Activated naive CD4-positive, alpha-beta T cell treated with anti-CD3 and anti-CD28 coated beads, Interleukin-2, amount 10 ng/mL, durations not matched to agents 7 days and 5 days (primary cell): ENCODE measurements at places on chromosomes 3 and 15.

- no peaks in the 10 kb centered on the region for H3K4me1 ChIP-seq
- no peak for DNase-seq
- H3K27ac ChIP-seq = no peak overlapping the region
- no peak overlapping the region for H3K4me3 ChIP-seq
- no peaks in the 10 kb centered on the region for H3K27me3 ChIP-seq
- H3K36me3 ChIP-seq = no peaks in the 10 kb centered on the region
These were observed 8.1 kb downstream of the ITIH4 start for GRCh38 chr3:52822363-52822762.

GRCh38 chr3:129132097-129132866 is 10.7 kb upstream of the RAB43 start:
- peaks cover 53% of the 10 kb centered on the region for H3K36me3 ChIP-seq
- no peak overlapping the region for H3K4me3 ChIP-seq
- H3K27me3 ChIP-seq = no peaks in the 10 kb centered on the region
- no peak for DNase-seq

DNA sequence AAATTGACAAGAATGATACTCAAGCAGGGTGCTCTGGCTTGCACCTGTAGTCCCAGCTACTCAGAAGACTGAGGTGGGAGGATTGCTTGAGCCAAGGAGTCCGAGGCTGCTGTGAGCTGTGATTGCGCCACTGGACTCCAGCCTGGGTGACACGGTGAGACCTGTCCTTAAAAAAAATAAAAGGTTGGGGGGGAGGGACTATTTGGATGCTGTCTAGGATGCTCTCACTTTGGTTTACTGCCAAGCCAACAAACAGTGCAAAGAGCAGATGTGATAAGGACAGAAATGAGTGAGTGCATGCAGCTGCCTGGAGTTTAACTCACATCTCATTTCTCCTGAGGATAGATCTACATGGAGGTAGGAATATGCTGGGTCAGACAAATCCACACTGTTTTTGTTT is 130.0 kb downstream of the FRMD4B start:
- DNase-seq = no peak
- no peaks in the 10 kb centered on the region for H3K36me3 ChIP-seq
- H3K4me3 ChIP-seq = no peak overlapping the region
- H3K4me1 ChIP-seq = no peaks in the 10 kb centered on the region
- H3K27me3 ChIP-seq = peaks cover 14% of the 10 kb centered on the region
- H3K27ac ChIP-seq = no peak overlapping the region

- H3K4me3 ChIP-seq = no peak overlapping the region
- no peak overlapping the region for H3K27ac ChIP-seq
- no peaks in the 10 kb centered on the region for H3K36me3 ChIP-seq
- DNase-seq = no peak
- no peaks in the 10 kb centered on the region for H3K4me1 ChIP-seq
- peaks cover 23% of the 10 kb centered on the region for H3K27me3 ChIP-seq
These were observed 37.4 kb downstream of the FRMD5 start for GRCh38 chr15:44157679-44158078.

DNA sequence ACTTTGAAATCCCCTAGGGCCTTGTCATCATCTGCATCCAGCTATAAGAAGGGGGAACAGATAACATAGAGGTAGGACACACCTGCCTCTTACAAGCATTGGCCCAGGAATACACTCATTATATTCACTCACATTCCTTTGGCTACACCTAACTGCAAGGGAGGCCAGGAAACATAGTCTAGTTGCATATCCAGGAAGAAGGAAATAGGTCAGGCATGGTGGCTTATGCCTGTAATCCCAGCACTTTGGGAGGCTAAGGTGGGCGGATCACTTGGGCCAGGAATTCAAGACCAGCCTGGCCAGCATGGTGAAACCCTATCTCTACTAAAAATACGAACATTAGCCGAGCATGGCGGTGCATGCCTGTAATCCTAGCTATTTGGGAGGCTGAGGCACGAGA is 48.8 kb downstream of the GTPBP8 start:
- H3K4me3 ChIP-seq = no peak overlapping the region
- H3K27me3 ChIP-seq = no peaks in the 10 kb centered on the region
- no peaks in the 10 kb centered on the region for H3K36me3 ChIP-seq
- no peak for DNase-seq
- H3K4me1 ChIP-seq = no peaks in the 10 kb centered on the region

DNA sequence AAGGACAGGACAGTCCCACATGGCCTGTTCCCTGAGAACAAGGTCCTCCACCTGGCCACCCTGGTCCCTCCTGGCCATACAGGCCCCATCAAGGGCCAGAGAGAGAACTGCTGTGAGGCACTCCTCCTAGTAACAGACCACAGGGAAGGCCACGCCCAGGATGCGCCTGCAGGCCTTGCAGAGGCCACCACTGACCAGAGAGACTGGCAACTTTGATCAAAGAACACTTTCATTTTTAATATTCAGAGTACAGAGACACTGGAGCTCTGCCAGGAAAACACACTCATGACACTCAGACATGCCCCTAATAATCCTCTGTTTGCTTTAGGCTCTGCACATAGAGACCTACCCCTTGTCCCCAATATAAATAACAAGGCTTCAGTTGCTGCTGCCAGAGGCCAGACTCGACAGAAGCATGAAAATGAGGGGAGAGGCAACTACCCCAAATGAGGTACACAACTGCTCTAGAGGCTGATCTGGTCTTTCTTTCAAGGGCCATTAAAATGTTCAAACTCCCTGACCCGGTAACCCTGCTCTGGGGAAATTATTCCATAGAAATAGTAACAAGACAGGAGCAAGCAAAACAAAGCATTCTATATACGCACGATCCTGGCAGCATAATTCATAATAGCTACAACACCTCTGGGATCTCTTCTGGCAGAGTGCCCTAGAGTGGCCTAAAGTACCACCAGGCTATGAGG is 44.8 kb downstream of the CCDC12 start:
- peak overlapping the region; percentile 57 for H3K27ac ChIP-seq
- H3K4me1 ChIP-seq = peaks cover 70% of the 10 kb centered on the region
- DNase-seq = no peak

DNA sequence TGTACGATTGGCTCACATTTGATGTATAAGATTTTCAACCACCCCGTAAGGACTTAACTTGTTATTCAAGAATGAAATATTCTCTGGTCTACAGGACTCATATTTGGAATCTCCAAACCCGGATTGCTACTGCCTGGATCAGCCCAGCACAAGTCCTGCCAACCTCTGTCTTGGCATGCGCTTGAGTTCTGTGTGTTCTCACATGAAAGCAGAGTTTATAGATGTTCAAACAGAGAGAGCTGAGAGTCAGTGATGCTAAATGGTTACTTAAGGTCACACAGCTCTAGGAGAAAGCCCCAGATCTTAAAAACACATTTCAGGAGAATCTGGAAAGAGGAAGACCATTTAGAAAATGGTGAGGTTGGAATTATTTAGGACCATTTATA is 268.0 kb upstream of the TBL1XR1 start:
- H3K4me3 ChIP-seq = no peak overlapping the region
- H3K27me3 ChIP-seq = no peaks in the 10 kb centered on the region
- H3K27ac ChIP-seq = no peak overlapping the region

DNA sequence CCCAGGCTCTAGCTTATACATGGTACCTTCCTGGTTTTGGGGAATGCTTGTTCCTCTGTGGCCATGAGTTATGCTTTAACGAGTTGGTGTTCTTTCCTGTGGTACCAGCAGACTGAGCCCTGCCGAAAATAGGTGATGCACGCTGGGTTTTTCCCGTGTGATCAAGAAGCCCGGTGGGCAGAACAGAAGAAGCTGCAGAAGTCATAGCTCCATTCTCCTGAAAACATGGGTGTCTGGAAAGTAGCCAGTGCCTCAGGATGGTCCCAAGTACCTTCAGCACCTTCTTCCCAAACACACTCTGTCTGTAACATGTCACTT is 25.2 kb downstream of the MAPKBP1 start:
- H3K27ac ChIP-seq = no peak overlapping the region
- H3K4me1 ChIP-seq = peaks cover 27% of the 10 kb centered on the region
- no peaks in the 10 kb centered on the region for H3K27me3 ChIP-seq

DNA sequence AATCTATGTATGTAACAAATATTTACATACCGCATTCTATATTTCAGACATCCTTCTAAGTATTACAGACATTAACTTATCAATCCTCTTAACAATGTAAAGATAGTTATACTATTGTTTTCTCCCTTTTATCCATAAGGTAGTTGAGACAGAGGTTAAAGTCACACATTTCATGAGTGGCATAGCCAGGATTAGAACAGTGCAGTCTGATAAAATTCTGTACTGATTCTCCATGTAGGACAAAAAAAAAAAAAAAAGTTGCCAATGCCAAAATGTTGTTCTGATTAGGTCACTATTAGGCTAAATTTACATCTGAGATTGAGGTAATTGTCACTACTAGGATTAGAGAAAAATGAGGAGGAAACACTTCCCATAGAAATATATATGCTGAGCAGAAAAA is 629.2 kb downstream of the OTOL1 start:
- no peaks in the 10 kb centered on the region for H3K27me3 ChIP-seq
- H3K27ac ChIP-seq = no peak overlapping the region
- no peaks in the 10 kb centered on the region for H3K4me1 ChIP-seq
- no peaks in the 10 kb centered on the region for H3K36me3 ChIP-seq

DNA sequence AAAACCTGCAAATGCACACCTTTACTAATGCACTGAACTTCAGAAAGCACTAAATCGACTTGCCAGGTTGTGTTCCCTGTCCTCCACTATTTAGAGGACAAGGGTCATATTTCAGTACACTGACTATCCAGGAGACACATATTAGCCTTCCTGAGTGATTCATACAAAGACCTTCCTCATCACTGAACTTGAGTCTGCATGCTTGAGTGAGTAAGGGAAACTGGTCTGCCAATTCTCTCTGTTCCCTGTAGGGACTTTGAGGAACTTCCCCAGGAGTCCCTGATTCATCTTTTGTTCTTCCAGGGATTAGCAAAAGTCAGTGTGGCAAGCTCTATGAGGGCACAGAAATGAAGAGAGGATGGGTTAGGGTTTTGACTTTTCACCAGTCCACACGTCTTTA is 565.9 kb downstream of the PDCD6IP start:
- DNase-seq = no peak
- peaks cover 7% of the 10 kb centered on the region for H3K4me1 ChIP-seq
- H3K4me3 ChIP-seq = no peak overlapping the region
- H3K27me3 ChIP-seq = no peaks in the 10 kb centered on the region

DNA sequence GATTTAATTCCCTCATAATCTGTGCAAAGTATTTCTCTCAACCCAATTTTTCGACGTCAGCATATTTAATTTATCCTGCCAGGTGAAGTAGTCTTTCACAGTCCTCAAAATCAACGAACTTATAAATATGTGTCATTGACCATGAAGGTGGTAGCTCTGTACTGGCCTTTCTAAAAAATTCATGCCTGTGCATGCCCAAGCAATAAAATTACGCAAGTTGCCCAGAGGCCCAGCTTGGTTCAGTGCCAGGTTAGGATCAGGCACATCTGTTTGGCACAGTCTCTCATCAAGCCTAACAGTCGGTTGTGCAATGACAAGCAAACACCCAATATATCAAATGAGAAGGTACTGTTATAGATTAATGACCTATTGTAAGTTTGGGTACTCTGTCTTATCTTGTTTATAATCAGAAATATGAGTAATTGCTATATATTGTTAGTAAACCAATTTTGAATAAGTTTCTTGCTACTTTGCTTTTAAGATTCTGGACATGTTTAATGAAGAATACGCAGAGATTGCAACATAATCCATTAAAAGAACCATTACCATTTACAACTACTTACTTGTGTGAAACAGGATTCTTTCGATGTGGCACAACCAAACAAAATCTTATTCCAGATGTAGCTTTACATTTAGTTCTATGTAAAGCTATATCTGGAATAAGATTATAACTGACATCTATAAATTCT is 159.0 kb upstream of the IL12A start:
- H3K4me1 ChIP-seq = no peaks in the 10 kb centered on the region
- no peak overlapping the region for H3K27ac ChIP-seq
- H3K27me3 ChIP-seq = no peaks in the 10 kb centered on the region
- no peak for DNase-seq
